CD4-positive, alpha-beta memory T cell (primary cell): ENCODE measurements at places on chromosomes 11 and 22. TPM values are rescaled to one million over a fixed set of nuclear protein-coding genes. Genes with fewer than 3 reads are reported as not detected.

DNA sequence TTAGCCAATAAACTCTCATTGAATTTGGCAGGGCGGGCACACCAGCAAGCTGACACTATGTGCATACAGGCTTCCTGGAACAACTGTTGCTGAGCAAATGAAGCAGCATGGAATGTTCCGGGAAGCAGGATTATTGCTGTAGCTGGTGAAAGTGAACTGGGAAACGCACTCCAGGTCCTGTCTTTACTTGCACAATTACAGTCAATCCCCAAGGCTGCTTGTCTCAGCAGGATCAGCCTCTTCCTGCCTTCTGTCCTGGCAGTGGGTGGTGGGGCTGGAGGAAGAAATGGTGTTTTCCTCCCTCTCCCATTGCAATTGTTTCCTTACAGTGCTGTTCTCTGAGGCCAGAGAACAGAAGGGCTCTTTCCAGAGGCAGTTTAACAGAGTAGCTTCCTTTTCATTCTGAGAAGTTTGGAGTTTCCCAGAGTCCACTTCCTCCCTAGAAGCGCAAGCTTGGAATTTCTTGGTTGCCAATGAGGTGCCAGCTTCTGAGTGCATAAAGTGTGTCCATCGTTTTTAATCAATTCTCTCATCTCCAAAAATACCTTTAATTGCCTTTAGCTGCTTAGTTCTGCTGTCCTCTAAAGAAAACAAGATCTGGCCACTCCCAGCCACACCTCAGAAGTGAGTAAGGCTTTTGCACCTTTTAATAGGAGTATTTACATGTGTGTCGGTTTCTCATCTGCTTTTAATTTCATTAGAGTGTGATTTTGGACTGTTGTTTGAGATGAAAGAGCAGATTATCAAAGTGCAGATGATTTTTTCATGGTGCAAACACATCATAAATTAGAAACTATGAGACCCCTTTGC lies 19.9 kb downstream of the CD44 start:
- H3K27ac ChIP-seq: peak overlapping the region; percentile 96
- no peak overlapping the region for H3K4me3 ChIP-seq
- DNase-seq: peak; percentile 22

GRCh38 chr11:125948278-125949051 lies 2.6 kb downstream of the VSIG10L2 start:
- no peaks in the 10 kb centered on the region for H3K36me3 ChIP-seq
- no peaks in the 10 kb centered on the region for H3K4me1 ChIP-seq
- no peak overlapping the region for H3K4me3 ChIP-seq
- no peak for DNase-seq
- no peak overlapping the region for H3K27ac ChIP-seq
- H3K27me3 ChIP-seq: no peaks in the 10 kb centered on the region

DNA sequence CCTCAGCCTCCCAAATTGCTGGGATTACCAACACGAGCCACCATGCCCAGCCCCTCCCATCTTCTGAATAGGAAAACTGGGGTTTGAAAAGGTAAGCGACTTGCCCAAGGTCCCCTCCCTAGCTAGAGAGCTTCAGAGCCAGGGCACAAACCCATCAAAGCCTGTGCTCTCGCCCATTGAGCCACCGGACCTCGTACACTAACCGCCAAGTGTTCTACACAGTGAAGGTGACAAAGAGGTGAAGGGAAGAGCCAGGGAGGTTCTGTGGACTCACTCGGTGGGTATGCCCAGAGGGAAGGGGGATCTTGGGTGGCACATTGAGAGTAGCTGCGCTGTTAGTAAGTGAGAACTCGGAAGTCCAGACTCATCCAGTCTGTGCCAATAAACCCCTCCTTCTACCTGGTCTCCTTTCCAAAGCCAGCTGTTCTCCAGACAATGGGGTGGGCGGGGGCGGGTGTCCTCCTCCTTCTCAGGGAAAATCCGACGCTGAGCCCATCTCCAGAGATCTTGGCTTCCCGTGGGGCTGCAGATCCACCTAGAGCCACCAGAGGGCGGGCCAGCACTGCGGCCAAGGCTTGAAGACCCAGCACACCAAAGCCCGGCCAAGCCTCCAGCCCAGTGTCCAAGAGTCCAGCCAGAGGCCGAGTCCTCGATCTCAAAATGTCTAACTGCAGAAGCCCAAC lies 3.2 kb upstream of the RTN4RL2 start:
- peak; percentile 72 for DNase-seq
- H3K4me1 ChIP-seq: peaks cover 40% of the 10 kb centered on the region
- H3K27ac ChIP-seq: no peak overlapping the region
- no peak overlapping the region for H3K4me3 ChIP-seq
- no peaks in the 10 kb centered on the region for H3K36me3 ChIP-seq

GRCh38 chr11:126061707-126062678 lies 673 bp downstream of the CDON start:
- H3K4me3 ChIP-seq: peak overlapping the region; percentile 76
- DNase-seq: no peak
- H3K27me3 ChIP-seq: no peaks in the 10 kb centered on the region

DNA sequence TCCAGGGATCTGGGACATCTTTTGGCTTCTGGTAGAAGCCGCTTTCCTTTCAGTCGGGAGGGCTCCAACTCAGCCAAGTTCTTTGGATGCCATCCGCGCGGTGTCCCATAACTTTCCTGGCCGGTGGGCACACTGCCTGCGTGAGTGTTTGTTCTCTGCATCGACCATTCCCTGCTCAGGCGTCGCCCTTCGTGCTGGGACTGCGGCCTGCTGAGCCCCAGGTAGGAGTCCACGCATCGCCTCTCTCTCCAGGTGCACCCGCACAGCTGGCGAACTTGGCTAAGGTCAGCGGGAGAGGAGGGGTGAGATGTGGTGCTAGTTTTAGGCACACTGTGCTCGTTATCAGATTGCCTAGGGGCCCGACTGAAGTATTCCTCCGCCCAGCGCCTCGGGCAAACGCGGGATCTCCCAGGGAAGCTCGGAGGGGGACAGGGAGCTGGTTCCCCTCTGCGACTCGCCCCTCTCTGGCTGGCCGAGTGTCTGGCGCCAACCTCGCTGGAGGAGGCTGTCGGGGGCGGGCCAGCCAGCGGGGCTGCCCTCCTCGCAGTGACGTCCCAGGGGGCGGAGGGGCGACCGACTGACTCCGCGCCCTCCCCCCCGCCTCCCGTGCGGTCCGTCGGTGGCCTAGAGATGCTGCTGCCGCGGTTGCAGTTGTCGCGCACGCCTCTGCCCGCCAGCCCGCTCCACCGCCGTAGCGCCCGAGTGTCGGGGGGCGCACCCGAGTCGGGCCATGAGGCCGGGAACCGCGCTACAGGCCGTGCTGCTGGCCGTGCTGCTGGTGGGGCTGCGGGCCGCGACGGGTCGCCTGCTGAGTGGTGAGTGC lies at the start of gene LAYN:
LAYN (plus strand) TSS at position 607 of the 823 bp plus-strand sequence; CDS start at position 731, 124 bp downstream.
- H3K4me3 ChIP-seq: peak within 1 kb of the TSS; percentile 18
- peaks cover 34% of the 10 kb centered on the region for H3K27me3 ChIP-seq
- DNase-seq: no peak
- H3K36me3 ChIP-seq: no peaks in the 10 kb centered on the region
- H3K27ac ChIP-seq: no peak within 1 kb of the TSS

DNA sequence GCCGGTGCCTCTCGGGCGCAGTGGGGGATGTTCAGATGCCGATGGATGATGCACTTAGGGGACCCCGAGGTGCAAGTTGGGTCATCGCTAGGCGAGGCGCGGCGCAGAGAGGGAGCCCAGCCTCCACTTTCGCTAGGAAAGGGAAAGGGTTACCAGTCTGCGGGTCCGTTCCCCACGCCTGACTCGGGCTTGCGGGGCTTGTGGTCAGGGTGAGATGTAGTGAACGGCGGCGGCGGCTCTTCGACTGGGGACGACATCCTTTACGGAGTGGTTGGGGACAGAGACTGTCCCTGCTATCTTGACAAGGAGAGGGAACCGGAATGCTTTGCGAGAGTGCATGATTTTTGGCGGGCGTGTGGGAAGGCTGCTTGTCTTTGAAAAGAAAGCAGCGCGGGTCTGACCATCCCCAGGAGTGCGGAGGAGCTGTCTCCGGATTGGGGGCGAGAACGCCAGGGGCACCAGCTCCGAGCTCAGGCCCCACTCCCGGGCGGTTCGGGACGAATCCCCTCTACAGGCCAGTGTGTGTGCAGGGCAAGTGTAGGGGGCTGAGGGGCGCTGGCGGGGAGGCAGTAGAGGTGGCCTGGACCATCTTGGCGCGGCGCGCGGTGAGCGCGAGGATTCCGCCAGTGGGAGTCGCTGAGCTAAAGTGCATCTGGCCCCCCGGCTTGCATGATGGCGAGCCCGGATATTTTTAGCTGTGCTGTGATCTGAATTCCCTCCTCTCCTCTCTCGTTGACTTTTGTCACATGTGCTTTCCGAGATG lies 1.1 kb downstream of the FAT3 start:
- H3K4me3 ChIP-seq: no peak overlapping the region
- H3K27ac ChIP-seq: no peak overlapping the region
- DNase-seq: no peak
- H3K36me3 ChIP-seq: no peaks in the 10 kb centered on the region

IGLL5 gene
- not detected for total RNA-seq

APLNR gene
- total RNA-seq: not detected
